Cortex of kidney (tissue), 1 donor: ENCODE measurements at places on chromosomes 2 and 18.

DNA sequence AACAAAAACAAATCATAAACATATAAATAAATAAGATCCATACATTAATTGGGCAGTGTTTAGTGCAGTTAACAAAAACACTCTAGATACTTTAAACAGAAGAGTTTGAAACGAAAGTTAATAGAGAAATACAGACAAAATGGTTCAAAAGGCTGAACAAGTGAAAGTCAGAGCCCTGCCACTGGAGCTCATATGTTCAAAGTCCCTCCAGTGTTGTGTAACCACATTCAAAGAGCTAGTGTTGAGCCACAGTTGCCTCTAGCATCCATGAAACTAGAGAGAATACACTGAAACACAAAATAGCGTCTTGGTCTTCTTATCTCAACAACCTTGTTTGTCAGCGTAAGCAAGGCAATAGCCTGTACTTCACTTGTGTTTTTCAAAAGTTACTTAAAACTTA is 1309.8 kb upstream of the NRXN1 start:
- no peak for DNase-seq

GRCh38 chr2:130728007-130728454 is 839 bp upstream of the GPR148 start:
- DNase-seq, result no peak

DNA sequence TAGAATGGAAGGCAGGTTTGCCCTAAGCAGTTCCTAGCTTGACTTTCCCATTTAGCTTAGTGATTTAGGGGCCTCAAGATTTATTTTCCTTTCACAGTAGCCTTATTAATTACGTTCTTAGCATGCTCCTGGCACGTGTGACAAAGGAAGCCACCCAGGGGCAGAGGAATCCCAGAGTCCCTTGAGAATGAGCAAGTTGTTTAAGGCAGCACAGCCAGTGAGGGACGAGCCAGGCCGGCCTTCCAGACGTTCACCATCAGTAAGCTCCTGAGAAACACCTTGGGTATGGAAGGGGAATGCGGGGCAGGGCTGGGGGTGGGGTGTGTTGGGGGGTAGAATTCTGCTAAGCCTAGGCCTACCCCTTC is 76.3 kb downstream of the SOWAHC start:
- no peak for DNase-seq

- DNase-seq, result no peak
Measured at GRCh38 chr18:10381951-10382350, 72.5 kb upstream of the APCDD1 start.

GRCh38 chr2:126808929-126809328 is 89.8 kb upstream of the TEX51 start:
- no peak for DNase-seq
